Kidney capillary endothelial cell (primary cell): ENCODE measurements at places on chromosomes 2 and 18.

GRCh38 chr2:46909771-46910419, 5.7 kb downstream of the MCFD2 start:
- peak; percentile 61 for DNase-seq

- DNase-seq = no peak
These were observed 260.0 kb downstream of the FSIP2 start for GRCh38 chr2:185998562-185999070.

DNA sequence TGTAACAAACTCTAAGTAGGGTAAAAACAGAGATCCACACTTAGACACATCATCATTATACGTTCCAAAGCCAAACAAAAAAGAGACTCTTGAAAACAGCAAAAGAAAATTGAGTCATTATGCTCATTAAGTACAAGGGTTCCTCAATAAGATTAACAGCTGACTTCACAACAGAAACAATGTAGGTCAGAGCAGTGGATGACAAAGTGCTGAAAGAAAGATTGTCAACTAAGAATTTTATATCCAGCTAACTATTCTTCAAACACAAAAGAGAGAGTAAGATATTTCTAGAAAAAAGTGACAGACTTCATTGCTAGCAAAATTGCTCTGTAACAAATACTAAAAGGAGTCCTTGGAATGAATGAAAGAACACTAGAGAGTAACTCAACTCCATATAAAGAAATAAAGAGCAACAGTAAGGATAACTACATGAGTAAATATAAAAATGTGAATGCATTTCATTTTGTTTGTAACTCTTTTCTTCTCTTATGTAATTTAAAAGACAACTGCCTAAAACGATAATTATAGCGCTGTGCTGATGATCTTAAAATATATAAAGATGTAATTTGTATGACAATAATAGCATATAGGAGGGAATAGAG, 23.8 kb upstream of the DNER start:
- no peak for DNase-seq

DNA sequence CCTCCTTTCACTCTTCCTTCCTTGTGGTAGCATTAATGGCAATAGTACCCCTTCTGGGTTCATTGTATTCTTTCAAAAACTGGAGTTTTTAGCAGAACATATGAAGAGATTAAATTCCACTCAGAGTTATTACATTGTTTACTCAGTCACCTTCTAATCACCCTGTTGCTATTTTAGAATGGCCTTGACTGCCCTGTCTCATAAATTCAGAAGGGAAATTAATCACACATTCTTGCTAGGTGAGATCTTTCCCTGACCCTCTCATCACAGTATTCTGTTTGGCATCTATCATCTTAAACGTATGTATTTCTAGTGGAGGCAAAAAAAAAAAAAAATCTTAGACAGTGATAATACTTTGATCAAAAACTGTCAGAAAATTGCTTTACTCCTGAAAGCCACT, 760.4 kb downstream of the ADCYAP1 start:
- peak; percentile 51 for DNase-seq

DNA sequence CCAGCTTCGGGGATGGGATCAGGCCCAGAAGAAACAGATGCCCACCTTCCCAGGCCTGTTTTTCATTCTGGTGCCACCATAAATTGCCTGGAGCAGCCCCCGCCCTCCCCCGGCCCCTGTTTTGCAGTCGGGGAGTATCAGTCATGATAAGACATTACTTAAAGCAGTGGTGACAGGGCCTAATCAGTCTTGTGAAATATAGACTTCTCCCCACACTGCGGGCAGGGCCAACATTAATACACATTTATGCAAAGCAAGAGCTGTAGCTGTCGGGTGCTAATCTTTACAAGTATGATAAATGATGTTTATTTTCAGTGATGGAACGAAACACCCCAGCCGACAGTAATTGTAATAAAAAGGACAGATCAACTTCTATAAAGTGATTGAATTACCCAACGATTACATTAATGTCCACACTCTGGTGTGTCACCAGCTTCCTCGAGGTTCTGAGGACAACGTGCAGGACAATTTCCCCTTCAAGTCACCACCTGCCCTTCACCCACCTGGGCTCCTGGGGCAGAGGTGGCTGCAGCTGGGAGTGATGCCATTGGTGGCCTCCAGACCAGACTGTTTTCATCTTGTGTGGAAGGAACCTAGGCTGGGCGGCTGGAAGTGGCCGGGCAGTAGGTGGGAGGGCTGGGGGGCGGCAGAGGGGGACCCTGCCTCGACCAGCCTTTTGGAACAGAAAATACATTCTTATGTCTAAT, 226.0 kb downstream of the TFCP2L1 start:
- no peak for DNase-seq

DNA sequence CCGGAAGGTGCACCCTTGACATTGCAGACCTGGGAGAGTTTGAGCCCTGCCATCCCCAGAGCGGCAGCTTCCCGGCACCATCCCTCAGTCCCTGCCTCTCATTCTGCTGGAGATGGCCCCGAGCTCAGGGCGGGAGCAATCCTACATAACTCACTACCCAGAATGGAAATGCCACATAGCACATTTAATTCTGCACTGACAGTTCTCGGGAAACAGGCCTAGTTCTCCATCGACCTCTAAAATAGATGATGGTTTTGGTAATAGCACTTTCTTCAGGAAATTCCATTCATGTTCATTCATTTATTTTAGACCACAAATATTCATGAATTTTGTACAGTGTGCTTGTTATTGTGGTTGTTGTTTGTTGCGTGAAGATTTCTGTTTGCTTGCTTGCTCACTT, 92.9 kb upstream of the SLC14A2 start:
- no peak for DNase-seq

GRCh38 chr18:12408247-12408869, 629 bp downstream of the PRELID3A start:
- no peak for DNase-seq

DNA sequence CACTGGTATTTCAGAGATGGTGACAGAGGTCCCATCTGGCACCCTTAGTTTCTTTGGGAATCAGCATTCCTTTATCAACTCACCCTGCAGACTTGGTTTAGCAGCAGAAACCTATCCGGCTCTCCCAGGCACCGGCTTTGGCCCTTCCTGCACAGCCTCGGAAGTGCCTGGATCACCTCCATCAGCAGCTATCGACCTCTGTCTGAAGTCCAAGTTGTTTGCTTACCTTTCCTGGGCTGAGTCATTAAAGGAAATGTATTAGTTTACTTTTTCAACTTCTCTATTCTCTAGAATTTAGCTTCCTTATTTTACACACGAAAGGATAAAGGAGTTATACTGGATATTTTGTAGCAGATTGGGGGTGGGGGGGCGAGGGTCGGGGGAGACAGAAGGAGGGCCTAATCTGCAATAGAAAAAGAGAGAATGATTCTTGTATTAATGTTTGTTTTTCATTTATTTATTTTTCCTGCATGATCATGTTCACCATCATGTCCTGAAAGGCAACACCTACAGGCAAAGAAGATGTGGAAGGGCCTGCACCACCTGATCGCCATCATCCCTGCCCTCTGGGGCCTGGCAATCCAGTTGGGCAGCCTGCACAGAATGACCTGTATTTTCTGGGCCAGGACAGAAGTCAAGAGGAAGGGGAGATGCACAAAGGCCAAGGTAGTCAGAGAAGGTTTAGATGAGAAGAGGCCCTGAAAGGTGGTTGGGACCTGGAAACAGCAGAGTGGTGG, 22.1 kb upstream of the MAT2A start:
- DNase-seq = no peak

GRCh38 chr2:165877565-165878550, 75.7 kb downstream of the TTC21B start:
- DNase-seq = no peak

GRCh38 chr2:217048730-217049129, 188.9 kb upstream of the TNP1 start:
- no peak for DNase-seq

DNA sequence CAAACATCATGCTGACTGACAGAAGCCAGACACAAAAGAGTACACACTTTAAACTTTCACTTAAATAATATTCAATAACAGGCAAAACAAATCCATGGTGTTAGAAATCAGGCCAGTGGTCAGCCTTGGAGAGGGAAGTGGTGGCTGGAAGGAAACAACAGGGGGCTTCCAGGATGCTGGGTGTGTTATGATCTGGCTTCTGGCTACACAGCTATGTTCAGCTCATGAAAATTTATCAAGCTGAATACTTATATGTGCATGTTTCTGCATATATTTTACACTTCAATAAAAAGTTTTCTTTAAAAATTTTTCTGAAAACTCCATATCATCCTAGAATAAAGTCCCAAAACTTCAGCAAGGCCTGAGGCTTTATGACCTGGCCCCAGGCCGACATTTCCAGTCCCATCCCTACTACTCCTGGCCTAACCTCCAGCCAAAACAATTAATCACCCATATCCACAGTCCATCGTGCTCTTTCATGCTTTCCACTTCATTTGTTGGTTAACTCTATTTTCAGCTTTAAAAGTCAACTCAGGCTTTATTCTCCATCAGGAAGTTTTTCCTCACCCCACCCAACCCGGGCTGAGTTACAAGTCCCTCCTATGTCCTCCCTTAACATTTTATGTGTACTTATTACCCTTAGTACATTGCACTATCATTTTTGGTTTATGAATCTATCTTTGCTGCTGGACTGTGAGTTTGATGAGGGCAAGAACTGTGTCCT, 27.9 kb upstream of the SPTBN1 start:
- no peak for DNase-seq

DNA sequence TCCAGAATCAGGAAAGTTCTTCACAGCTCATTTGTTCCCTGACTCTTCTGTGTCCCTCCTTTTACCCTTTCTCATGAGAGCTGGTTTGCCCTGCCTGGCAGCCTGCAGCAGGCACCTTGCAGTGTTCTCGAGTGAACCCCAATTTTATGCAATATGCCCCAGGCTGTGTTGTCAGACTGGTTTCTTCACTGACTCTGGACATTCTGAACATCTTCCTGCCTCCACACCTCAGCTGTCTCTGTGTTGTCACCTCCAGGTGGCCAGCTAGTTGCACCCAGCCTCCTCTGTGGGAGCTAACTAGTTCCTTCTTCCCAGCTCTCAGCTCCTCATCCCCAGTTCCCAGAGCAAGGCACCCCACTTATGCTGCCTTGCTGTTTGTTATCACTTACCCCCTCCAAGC, 5.5 kb downstream of the SETBP1 start:
- DNase-seq = no peak

DNA sequence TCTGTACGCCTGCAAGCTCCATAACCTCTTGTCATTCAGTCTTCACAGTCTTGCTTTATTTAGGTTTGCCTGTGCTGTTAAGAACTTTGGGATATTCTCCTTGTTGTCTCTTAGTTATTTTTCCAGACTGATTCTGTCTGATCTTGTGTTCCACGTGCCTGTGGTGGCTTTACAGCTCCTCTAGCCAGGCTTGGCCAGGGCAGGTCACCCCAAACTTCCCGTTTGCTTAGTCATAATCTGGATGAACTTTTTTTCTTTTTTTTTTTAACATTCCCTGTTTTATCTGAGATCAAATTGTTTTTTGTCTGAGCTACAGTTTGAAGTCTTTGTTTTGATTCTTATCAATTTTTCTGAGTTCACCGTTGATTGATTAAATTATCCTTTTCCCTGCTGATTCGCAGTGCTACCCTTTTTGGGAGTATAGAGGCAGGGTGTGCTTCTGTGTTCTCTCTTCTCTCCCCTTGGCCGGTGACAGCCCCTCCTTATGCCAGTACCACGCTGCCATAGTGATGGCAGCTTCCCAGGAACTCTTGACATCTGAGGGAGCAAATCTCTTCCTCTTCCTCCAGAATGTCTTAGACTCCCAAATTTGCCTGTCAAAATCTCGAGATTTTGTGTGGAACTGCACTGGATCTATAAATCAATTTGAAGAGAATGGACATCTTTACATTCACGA, 2.5 kb downstream of the SP100 start:
- no peak for DNase-seq

DNA sequence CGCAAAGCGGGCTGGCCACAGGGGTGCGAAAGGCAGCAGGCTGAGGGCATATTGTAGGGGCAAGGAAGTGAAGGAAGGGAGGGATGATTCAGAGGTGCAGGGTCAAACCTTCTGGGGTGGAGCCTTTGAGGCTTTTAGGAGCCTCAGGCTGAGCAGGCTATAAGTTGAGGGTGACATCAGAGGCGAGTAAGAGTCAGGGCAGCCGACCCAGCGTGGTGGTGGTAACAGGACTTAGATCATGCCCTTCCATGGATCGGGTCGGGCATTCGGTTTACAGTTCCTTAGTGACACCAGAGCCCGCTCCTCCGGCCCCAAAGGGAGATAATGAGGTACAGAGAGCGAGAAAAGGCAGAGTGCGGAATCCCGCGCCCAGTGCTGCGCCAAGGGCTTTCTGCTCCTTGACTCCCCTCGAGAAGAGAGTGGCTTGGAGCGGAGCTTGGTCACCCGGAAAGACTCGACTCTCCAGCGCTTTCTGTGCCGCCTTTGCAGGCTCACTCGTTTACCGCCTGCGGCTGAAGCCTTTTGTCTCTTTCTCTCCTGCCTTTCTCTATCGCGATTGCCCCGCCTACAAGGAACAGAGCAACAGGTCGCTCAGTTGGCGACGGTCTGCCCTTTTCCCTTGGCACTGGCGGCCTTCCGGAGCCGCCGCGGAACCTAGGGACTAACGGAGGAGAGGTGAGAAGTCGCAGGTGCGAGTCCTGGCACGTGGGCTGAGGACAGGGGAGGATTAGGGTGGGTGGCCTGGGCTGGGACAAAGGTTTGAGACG, 720 bp downstream of the LBX2 start:
- DNase-seq = no peak

DNA sequence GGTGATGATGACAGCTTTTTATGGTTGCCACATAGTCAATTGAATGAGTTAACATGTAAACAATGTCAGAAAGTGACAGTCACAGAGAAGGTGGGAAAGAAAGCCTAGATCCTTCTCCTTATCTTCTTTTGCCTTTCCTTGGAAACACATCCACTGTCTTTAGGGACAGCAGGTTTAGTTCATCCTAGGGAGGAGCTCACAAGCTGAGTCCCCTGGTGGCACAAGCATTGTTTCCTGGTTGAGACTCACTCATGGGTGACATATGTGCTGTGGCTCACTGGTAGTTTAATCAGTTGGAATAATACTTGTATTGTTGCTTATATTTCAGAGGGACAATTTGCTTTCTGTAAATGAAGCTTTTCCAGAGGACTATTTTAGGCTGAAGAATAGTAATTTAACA, 598.5 kb downstream of the CNTNAP5 start:
- no peak for DNase-seq
